Activated gamma-delta T cell treated with anti-CD3 and anti-CD28 coated beads, Interleukin-2, amount 50 U/mL, for 16 hours (primary cell): ENCODE measurements at places on chromosomes 6 and 20.

- DNase-seq: no peak
Measured at GRCh38 chr6:147611992-147612391, 103.5 kb downstream of the SAMD5 start.

GRCh38 chr6:149963462-149964307 is at the start of gene ULBP1:
ULBP1 (plus strand) TSS chr6:149963943; CDS start chr6:149964050, 107 bp downstream.
- DNase-seq: peak; percentile 51

- DNase-seq: no peak
Measured at GRCh38 chr20:47318586-47319516, 37.6 kb downstream of the ZMYND8 start.

DNA sequence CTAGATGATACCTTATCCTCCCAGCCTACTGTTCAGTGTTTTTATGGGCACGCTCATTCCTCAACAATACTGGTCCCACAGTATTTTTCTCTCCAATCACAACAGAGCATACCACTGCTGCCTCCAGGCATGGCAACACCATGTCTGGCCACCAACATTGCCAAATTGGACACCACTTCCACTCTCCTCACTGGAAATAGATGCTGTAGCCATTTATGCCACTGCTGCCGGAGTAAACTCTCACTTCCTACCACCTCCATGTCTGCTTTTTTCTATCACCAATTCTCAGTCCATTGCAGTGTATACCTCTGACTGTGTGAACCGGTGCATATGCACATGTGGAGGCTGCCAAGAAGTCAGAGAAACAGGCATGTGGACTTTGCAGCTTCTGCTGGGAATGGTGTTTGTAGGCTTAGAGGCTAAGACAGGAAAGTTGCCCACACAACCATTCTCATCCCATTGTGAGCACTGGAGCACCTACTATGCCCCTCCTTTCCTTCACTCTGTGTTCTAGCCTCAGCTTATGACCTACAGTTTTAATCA is 14.4 kb downstream of the PI3 start:
- no peak for DNase-seq

GRCh38 chr6:52162940-52163908 is 23.0 kb upstream of the IL17A start:
- DNase-seq: no peak

GRCh38 chr6:12344961-12345693 is 55.0 kb downstream of the EDN1 start:
- no peak for DNase-seq

DNA sequence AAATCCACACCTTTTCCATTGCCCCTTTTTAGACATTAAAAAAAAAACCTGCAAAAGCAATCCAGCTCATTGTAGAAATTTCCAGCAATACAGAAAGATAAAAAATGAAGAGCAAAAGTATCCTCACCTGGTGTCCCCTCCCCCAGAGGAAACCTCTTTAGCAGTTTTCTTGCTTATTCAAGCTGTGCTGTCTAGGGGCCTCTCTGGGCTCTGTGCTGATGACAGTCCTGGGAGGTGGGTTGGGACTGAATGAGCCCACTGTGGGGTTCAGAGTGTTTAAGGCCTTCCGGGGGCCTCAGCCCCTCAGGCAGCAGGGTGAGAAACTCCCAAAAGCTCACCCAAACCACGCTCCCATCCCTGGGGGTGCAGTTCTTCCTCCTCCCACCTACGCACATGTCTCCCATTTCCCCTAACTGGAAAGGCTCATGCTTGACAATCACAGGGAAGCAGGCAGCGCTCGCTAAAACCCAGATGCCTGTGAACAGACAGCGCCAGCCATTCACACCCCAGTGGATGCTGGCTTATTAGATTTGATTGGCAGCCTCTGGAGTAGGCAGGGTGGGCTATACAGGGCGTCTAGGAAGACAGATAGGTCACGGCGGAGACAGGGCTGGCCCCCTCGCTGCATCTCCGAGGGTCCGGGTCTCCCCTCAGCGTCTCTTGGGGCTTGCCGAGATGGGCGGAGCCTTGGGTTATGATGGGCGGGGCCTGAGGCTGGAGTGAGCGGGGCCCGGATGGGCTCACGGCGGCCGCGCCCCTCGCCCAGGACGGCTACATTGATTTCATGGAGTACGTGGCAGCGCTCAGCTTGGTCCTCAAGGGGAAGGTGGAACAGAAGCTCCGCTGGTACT is 4.6 kb downstream of the GUCA1A start:
- DNase-seq: no peak

DNA sequence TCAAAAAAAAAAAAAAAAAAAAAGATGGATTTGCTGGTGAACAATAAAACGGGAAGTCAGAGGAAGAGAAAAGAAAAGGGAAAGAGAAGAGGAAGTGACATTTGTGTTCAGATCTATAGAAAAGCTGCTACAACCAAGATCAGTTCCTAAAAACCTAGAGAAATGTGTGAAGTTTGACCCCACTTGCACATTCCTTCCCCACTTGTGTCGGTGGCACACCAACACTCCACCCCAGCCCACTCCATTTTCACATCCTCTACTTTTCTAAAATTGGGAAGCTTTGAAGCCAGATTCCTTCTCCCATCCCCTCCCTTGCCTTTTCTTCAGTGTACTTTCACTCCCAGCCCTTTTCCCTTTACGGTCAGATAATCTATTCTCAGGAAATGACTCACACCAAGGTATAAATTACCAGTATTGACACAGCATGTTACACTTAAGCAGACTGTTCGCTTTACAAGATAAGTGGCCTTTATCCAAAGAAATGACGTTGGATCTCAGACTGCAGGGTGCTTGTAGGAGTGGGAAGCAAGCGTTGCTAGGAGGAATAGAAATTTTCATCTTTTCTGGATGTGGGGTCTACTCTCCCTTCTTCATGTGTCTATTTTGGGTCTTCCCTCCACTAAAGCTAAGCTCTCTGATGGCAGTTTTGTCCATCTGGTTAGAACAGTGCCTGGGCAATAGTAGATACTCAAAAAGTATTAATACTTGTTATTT is 92.5 kb upstream of the ADGRF1 start:
- no peak for DNase-seq

GRCh38 chr6:6631534-6632276 is 43.2 kb downstream of the LY86 start:
- no peak for DNase-seq

DNA sequence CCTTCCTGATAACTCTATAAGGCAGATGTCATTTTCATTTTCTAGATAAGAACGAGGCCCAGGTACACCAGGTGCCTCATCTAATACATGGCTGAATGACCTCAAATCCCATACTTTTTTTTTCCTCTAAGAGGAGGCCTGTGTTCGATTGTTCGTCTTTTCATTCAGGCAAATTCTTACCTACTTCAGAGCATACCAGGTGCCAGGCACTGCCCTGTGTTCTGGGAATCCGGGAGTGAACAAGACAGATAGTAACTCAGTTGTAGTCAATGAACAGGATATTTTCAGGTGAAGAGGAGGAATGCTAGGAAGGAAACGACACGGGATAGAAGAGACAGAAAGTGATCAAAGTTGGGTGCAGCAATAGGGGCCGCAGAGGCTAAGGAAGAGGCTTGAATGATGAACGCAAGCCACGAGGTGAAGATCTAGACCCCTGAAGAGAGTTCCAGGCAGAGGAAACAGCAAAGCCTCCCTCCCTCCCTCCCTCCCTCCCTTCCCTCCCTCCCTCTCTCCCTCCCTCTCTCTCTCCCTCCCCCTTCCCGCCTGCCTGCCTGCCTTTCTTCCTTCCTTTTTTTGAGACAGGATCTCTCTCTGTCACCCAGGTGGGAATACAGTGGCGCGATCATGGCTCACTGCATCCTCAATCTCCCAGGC is 150.1 kb upstream of the ZNF217 start:
- DNase-seq: no peak

DNA sequence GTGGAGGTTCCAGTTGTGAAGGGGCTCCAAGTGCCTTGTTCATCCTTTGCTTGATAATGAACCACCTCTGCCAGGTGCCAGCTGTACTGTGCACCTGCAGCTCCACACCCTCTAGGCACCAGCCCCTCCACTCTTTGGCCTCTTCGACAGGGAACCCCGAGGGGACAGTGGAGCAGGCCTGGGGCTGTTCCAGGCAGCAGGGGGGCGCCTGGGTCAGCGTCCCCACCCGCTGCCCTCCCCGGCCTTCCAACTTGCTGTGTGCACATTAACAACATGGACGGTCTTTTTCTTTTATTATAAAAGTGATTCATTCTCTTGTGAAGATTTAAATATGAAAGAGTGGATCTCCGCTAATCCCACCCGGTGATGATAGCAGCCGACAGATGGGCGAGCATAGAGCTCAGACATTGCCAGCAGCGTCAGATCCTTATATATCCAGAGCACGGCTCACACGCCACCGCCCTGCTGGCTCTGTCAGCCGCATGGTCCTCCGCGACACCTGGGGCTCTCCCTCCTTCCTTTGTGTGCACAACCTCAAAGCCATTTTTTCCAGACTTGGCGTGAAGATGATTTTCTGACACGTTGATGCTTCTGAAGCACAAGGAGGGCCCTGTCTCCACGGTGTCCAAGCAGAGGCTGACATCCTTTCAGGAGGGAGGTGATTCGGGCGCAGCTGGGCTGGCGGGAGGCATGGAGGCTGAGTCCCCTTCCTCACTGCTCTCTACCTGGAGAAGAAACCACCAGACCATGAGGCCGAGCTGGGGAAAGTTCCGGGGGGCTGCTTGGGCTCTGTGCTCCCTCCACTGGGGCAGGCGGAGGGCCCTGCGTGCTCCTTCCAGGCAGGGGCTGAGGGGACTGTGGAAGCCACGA is 22.2 kb upstream of the MRGBP start:
- no peak for DNase-seq

- no peak for DNase-seq
Measured at GRCh38 chr6:109449064-109449794, 6.3 kb downstream of the MICAL1 start.

DNA sequence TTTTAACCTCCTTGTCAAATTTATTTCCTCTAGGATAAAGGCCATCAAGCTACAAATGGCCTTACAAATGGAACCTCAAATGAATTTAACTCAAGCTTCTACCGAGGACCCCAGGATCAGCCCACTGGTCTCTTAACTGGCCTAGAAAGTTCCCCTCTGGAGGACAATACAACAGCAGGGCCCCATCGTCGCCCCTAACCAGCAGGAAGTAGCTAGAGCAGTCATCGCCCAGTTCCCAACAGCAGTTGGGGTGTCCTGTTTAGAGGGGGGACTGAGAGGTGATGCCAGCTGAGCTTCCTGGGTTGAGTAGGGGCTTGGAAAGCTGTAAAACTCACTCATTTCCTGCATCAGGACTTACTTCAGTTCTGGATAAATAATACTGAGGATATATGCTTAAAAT is 25.6 kb downstream of the CEP85L start:
- no peak for DNase-seq

DNA sequence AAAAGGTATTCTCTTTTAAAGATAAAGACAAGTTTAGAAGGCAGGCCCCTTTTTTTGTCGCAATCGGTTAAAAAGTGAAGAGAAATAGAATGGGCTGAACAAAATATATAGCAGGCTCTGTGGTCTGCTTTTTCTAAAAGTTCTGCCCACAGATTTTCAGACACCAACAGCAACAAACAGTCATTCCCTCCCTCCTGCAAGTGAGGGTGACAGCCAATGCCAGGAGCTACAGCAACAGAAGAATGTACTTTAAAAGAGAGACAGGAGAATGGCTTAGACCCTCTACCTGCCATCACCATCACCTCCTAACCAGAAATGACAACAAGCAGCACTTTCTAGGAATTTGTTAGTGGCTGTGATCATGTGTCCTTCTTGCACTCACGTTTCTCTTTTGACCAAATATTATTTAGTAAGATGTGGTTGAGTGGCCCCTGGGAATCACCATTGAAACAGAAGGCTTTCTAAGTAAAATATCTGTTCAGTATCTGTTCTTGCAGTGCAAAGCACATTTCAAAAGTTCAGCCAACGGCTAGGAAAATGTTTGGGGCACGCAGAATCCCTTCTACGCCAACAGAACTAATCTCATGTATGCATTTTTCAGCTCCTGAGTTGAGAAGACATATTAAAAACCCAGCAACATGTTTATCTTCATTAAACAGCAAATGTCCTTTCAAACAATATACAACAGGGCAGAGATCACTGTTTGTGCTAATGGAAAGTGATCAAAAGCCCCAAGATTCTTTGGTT is 248.5 kb downstream of the ATXN1 start:
- DNase-seq: no peak

- DNase-seq: no peak
Measured at GRCh38 chr20:54073288-54073687, 2.9 kb upstream of the BCAS1 start.

DNA sequence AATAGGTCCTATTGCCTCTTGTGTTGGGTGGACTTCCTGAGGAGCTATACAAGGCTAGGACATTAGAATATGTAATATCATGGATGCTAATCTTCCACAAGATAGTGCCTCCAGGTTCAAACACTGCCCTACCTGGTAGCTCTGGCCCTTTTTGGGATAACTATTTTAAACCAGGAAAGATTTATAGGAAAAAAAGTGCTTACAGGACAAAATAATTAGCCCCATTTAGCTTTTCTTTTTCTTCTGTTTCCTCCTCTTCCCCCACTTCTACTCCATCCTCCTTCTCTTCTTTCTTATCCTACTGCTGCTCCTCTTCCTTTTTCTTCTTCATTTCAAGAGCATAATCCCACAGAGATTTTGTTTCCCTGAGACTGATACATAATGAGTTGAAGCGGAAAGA is 967.4 kb downstream of the PHF3 start:
- DNase-seq: no peak
